ENCODE measurements at places on chromosomes 6 and 20.

DNA sequence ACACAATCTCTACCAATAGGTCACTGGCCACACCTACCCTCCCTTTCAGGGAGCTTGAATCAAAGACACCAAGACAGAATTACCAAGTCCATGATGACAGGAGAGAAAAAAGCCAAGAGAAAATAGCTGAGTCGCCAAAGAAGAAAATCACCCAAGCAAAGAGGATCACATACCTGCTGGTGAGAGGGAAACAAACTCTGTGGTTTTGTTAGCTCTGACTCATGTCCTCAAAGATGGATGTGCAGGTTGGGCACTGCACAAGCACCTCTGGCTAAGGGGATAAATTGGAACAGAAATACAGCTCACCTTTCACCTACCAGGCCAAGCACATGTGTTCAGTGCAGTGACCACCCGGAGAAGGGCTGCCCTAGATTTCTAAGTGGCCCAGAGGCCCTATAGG lies 114.8 kb downstream of the TFAP2A start:
- DNase-seq, result no peak

DNA sequence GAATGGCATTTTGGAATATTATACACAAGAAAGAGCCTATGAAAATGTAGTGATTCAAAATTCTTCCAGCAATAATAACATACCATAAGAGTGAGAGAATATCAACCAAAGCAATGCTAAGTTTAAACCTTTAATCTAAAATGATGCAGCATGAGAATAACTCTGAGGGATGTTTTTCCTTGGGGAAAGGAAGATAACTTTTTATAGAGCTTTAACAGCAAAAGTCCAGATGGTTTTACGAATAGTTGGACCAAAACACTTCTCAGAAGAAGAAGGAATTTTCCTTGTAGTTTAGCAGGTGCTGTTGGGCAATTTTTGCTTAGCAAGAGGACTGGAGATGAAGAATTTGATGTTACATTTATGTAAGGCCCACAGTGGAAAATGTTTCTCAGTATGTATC lies 1503.2 kb downstream of the HACE1 start:
- DNase-seq, result no peak

DNA sequence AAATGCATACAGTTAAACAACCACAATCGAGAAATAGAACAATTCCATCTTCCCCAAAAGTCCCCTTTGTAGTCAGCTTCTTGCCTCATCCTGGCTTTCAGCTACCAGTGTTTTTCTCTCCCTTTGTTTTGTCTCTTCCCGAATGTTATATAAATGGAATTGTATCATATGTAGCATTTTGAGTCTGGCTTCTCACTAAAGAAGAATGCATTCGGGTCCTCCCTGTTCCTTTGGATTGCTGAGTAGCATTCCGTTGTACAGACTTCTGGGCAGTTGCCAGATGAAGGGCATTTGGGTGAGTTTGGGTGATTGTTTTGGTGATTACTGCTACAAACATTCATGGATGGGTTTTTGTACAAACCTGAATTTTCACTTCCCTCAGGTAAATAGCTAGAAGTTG lies 27.8 kb downstream of the PRPH2 start:
- no peak for DNase-seq

GRCh38 chr6:47581591-47581990 lies 104.0 kb downstream of the CD2AP start:
- DNase-seq, result no peak

- no peak for DNase-seq
These were observed 34.5 kb downstream of the LATS1 start for GRCh38 chr6:149683256-149683859.

- DNase-seq, result no peak
These were observed 11.4 kb upstream of the IFNGR1 start for GRCh38 chr6:137230547-137230946.

- DNase-seq, result no peak
These were observed 876 bp upstream of the TBPL1 start for GRCh38 chr6:133951881-133952814.

DNA sequence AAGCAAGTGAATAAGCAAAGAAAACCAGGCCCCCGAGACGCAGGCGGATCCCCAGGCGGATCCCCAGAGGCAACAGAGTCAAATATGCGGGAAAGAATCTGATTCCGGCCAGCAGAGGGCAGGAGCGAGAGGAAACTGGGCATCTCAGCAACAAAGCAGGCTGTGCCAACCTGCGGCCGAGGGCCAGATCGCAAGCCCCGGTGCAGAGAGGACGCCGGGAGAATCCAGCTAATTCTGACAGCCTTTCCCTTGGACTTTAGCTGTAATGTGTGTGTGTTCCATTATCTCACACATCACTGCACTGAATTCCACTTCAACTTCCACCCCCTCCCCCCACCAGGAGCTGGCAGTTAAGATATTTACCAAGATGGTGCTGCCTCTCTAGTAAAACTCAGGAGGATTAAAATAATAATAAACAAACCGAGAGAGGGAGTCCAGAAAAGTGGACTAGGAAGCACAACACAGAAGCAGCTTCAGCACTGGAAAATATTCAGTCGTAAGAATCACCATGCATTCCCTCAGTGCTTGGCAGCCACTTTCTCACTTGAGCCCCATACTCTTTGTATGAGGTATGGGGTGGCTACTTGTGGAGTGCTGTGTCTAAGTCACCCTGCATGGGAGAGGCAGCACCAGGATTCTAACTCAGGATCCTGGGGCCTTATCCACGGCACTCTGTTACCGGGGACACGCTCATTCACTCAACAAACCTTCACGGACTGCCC lies 66.2 kb upstream of the SNX9 start:
- peak; percentile 66 for DNase-seq

DNA sequence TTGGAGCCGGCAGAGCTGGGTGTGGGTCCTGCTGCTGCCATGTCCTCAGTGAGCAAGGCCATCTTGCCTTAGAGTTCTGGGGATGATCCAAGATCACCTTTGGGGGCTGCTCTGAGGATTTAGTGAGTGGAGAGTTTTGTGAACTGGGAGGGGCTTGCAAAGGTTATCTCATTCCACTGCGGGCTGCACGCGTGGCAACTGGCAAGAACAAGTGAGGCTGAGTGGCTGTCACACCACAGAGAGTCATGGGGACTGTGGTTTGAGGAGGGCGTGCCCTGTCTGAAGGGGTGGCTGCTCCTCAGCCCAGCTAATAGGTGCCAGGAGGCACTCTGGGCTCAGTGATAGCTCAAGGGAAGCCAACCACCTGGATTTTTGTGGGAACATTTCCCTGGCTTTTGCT lies 37.6 kb downstream of the TTLL9 start:
- DNase-seq, result no peak

DNA sequence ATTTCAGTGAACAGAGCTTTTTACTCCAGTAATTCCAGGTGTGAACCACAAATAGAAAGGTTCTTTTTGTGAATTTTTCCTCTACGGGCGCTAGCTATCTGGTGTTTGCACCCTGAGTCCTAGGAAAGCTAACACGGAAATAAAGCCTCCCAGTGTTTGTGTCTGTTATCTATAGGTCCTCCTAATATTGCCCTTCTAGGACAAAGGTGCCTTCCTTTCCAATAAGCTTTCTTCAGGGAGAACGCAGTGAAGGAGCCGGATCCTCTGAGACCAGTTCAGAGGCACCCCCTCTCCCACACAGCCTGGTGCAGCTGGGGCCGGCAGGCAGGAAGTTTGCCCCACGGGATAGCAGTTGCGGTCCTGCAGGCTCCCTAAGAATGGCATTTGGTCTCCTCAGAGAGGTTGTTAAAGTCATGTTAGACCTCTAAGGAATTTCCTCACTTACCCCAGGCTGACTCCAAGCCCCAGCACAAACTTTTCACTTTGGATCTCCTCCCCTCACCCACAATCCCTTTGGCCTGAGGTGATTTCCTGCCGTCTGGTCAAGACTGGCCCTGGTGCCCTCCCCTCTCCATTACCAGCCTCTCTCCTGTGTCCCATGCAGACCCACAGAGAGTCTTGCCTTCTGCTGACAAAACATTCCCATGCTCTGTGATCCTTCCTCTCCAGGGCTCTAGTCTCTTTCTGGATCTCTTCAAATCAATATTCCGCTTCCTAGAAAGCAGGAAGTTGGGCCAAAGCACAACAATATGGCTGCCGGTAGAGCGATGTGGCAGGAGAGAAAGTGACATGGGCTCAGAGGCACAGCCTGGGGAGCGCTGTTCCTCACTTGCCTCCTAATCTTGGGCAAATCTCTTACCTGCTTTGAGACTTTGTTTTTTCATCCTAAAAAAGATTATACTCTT lies 126.0 kb downstream of the MOXD1 start:
- DNase-seq, result no peak

- no peak for DNase-seq
These were observed 263.1 kb downstream of the LRFN2 start for GRCh38 chr6:40323881-40324634.

DNA sequence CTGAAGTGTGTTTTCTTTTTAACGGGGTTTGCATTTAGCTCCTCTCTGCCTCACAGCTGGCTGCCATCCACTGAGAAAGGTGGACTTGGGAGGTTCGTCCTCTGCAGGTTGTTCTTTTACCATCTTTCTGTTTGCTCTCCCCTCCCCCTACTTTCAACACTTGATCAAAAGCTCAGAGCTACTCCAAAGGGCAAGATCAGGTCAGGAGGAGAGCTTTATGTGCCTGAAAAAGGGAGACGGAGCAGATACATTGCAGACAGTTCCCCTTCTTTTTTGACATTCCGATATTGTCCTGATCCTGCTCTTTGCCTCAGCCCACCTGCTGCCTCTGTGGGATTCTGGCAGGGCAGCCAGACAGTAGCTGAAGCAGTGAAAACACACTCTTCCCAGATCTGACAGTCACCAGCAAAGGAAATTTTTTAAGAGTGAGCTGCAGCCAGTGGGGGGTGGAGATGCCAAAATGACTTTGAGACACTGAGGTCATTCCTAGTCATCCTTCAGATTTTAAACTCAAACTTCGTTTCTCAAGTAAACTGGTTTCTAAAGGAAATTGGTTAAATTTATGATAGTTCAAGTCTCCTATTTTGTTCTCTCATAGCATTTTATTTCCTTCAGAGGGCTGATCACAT lies 26.5 kb downstream of the SMLR1 start:
- no peak for DNase-seq

DNA sequence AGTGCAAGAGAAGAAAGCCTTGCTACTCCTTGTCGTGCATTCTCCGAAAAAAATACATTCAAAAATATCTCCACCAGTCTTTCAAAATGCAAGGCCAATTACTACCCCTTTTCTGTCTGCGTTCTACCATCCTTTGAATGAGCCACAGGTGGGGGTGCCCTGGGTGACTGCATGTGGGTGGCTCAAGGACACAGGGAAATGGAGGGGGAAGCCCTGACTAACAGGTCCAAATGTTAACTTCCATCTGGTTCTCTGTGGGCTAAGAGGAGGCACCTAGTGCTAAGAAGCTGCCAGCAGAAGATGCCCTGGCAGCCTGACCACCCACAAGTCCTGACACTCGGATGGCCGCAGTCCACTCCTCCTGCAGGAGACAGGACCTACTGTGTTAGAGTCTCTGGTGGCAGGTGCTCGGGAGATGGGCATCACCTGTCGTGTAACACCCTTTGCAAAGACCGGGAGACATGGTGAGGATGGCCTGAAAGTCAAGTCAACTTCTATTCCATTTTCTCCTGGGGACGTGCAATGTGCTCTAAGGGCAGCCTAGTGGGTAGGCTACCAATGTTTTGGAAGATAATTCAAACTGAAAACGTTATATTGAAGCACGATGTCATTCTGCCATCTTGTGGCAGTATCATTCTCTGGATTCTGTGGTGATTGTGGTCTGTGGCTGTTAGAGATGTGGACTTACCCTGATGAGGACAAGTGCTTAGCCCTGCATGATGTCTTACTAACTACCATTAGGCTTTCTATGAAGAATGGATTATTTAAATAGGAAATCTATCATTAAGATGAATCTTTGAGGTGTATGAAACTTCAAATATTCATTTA lies 27.4 kb upstream of the IGF2R start:
- no peak for DNase-seq

DNA sequence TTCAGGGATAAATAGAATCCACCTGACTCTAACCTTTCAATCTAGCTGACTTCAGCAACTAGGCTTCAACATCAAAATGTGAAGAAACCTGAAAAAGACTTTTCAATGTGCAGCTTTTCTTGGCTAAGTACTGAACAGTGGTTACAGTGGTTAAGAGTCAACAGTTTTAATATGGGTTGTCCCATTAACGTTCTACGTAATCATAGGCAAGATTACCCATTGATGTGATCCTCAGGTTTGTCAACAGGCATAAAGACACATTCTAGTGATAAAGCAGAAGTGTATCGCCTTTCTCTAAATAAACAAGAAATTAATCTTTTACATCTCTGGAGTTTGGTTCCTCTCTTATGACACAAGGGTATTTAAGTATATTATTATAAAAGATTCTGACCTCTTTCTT lies 154.1 kb upstream of the RUNX2 start:
- DNase-seq, result no peak

DNA sequence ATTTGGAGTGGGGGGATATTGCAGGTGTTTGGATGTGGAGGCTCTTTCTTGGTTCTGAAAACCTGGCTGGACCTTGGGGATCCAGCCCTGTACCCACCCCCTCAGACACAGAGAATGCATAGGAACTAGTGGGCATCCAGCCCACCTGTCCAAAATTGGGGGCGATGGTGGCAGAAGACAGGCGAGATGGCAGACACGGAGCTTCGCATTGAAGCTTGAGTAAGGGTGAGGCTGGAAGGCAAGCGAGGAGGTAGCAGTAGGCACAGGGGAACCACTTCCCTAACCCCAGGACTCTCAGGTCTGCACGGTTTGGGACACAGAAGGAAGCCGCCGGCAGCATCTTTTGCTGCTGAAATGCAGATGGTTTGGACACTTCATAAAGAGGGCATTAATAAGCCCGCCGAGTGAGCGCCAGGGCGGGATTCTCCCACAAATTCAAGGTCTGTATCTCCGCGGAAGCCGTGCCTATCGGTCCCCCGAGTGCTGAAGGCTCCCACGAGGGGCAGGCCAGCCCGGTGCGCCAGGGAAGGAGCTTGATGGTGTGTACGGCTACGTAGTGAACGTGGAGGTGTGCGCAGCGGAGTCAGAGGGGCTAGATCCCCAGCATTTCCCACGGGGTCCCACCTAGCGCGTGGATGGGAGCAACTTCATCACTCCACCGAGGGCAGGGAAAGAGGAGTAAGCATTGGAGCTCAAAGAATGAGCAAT lies 1.6 kb upstream of the FOXA2 start:
- DNase-seq, result no peak

GRCh38 chr20:46580613-46581205 lies 30.3 kb upstream of the OCSTAMP start:
- no peak for DNase-seq

DNA sequence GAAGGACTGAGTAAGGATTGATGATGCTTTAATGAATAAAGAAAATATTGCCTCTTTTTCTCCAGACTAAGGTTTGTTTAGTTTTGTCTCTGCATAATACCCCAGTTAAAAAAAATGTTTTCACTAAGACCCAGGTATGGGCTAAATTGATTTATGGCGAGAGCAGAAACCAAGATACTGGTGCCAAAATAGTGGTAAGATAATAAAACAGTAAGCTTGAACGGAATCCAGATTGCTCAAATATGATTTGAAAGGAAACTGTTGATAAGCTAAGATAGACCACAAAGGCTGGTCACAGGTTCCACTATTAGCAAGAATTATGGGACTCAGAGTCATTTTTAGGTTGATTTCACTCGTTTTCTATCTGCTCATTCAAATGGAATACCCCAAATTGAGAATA lies 831.2 kb downstream of the EPHA7 start:
- no peak for DNase-seq
